Activated CD4-positive, alpha-beta T cell treated with anti-CD3 and anti-CD28 coated beads, Interleukin-2, Interleukin-6, amounts not matched to agents 100 ng/mL and 50 ng/mL, durations not matched to agents 16 hours and 8 hours (primary cell): ENCODE measurements at places on chromosomes 3 and 15.

GRCh38 chr3:123459862-123460261 is 11.0 kb upstream of the ADCY5 start:
- DNase-seq, result no peak

- DNase-seq, result peak; percentile 16
Measured at GRCh38 chr3:129657261-129658046, 51.0 kb upstream of the PLXND1 start.

GRCh38 chr3:81967393-81967792 is 205.9 kb upstream of the GBE1 start:
- no peak for DNase-seq

DNA sequence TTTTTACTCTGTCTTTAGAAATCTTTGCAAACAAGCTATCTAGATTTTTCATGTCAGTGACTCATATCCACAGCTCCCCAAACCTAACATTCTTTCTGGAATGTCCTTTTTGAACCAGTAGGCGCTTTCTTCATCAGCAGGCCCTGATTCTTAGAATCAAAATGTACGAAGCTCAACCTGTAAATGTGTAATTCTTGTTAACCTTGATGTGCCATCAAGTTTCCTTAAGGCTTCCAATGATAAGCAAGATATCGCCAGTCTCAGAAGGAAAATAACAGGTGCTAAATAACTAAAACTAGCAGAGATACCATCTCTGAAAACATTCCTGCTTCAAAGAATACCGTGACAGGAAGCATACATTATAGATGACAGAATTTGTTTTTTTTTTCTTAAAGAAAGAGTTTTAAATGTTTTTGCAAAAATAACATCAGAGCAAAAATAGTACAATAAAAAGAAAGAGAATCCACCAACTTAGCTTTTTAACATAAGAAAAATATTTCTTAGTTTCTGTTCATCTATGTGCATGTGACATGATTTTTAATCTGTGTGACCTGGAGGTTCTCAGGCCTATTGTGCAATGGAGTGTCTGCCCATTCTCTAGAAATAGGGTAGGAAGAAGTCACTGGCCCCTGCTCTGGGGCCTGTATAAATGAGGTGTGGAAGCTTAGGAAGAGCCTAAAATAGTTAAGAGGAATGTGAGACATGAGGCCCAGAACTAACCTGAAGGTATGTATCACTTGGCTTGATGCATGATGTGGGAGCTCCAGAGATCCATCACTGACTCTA is 14.7 kb upstream of the SECISBP2L start:
- DNase-seq, result no peak

- DNase-seq, result no peak
Measured at GRCh38 chr3:61913701-61914100, 352.3 kb downstream of the PTPRG start.

DNA sequence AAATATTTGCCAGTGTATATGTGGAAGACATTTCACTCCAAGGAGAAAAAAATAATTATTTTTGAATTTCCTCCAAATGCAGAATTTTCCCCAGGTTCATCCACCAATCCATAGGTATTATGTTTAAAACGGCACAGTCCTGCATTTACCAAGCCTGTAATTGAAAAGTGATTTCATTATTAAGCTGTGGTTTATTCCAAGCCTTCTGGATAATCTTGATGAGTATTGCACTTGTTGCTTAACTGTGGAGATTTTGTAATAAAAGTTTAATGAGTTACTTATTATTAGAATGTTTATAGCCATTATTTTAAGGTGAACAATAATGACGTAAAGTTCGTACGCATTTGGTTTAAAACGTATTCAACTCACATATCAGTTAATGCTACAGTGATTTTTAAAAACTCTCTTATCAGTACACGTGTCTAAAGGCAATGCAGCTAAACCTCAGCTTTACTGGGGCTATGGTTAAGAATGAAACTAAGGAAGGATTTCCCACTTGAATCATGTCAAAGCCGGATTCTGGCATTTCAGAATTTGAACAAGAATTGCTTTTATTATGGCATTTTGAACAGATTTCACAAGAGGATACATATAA is 283.9 kb downstream of the MECOM start:
- DNase-seq, result no peak

DNA sequence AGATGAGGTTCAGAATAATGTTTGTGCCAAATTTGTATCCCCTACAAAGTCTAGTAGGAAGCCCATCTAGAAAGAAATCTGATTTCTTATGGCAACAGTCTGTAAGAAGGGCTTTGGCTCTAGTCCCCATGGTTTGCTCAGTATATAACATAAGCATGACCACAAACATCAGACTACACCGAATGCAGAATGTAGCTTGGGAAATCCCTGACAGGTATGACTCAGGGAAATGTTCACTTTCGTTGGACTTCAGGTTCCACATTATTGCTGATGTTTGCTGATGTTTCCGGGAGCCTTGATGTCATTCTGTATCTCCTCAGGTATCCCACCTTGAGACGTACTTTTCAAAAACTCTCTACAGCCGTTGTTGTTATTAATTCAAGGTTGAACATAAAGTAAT is 304.4 kb upstream of the TGFBR2 start:
- DNase-seq, result peak; percentile 40

GRCh38 chr3:23863060-23863459 is 53.7 kb downstream of the NKIRAS1 start:
- DNase-seq, result no peak

DNA sequence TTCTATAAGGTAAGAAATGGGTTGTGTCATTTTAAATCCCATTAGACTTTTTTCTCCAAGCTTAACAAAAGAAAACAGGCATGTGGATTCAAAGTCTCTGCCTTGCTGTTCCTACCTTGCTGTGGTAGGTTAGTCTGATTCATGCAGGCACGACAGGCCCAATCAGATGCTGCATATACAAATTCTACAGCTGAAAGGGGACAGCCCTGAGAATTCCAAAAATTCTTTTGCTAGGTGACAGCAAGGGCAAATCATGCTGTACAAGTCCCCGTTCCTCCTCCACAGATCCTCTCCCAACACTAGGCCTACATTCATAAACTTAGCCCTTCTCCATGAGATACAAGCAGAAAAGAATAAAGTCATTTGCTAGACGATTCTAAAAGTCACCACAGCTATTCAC is 161.2 kb upstream of the THBS1 start:
- no peak for DNase-seq

DNA sequence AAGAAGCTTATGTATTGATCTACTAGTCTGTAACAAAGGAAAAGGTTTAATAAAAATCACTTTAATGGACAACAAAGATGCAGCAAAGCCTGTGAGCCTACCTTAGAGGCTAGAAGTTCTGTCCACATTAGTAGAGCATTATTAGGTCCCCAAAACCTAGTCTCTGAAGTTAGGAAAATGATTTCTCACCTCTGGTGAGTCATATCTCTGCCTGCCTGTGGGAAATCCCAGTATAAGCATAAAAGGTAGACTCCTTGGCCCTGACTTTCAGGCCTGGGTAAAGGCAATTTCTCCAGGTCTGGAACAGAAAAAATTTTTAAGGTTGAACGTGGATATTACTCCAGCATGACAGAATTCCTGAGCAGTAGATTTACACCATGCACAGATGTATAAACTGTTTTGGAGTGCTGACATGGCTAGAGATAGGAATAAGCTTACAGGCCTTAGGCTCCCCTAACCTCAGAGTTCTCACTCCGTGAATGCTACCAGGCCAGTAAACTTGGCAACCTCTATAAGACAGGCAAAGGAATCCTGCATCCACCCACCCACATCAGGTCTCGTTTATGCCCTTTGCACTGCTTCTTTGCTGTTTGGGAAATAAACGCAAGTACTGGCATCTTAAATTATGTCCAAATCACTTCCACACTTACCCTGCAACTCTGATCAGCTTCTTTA is 104.1 kb downstream of the SERPINI1 start:
- DNase-seq, result peak; percentile 6

- DNase-seq, result peak; percentile 71
Measured at GRCh38 chr3:30628901-30629590, 22.6 kb downstream of the TGFBR2 start.

- no peak for DNase-seq
Measured at GRCh38 chr3:169345662-169346331, 317.7 kb downstream of the MECOM start.

DNA sequence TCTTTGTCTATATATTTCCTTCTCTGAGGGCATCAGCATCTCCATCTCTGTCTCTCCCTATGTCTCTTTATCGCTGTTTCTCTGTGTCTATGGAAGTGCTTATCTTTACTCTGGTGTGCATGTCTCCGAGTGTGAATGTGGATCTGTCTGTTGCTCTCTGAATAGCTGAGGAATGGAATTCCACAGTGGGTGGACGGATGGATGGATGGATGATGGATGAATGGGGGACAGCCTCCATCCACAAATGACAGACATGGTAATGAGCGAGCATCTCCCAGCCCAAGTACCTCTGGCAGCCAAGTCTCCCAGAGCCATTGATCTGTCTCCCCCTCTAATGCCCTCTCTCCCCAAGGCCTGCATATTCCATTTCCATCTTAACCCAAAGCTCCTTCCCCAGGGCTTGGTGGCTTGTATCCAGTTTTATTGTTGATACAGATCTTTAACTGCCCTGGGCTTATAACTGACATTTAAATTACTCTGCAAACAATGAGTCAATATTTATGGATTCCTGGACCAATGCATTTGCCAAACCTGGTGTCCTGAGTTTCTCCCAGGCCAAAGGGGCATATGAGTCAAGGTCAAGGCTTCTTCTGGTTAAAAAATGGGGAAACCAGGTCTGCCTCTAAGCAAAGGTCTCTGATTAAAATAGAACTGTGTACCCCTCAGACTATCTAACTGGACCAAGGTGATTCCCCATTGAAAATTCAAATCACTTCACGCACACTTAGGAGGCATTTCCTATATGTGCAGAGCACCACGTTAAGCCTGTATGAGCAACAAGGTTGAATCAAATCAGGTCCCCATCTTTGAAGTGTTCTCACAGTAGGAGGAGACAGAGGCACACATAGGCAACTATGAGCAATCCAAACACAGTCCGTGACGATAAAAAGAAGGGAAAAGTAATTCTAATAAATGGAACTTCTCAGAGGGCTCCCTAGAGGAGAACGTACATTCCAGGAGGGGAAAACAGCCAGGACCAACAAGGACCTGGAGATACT is 109.9 kb downstream of the TLE3 start:
- no peak for DNase-seq

- no peak for DNase-seq
Measured at GRCh38 chr15:95615436-95615835, 715.1 kb upstream of the NR2F2 start.

DNA sequence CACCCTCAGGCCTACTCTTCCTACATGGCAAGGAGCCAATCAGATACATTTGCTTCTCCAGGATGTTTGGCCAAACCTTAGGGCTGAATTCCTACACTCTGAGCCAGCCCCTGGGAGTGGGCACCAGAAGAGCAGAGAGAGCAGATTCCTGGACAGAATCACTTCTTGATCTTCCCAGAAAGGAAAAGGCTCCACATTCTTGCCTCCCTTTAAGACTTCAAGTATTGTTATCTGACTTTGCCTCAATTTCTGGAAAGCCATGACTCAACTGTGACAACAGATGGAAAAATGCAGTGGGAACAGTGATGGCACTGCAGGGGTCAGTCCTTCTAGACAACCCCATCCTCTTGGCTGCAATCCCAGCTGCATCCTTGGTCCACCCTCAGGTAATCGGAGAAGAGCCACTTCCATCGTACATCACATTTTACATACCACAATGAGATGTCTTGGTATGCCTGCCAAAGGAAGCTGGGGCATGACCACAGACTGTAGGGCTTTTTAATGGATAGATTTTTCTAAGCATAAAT is 21.0 kb downstream of the SLCO2A1 start:
- no peak for DNase-seq
